NCI-H1417 (cell line): ENCODE measurements at places on chromosomes 3 and 15.

- no peak for DNase-seq
These were observed 68.6 kb upstream of the ONECUT1 start for GRCh38 chr15:52858782-52859176.

DNA sequence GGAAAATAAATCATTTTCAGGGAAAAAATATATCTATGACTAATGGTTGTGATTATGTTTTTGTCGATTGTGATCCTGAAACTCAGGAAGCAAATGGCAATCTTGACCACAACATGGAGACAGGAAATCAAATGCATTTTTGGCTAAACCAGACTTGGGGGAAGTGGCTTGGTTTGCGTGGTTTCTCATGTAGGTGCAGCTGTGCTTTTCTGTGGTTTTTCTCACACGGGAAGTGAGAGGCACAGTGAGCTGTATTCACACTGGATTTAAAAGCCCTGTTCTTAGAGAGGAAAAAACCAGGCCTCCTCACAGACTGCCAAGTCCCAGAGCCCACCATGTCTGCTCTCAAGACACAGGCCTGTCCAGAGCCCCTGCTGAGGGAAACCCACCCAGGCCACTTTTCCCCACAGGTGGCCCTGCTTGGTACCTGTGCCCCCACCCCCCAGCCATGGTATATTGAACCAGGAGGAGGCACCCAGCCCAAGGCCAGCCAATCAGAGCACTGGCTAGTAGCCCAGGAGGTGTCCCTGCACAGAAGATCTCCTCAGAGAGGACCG, 46.1 kb downstream of the BTD start:
- no peak for DNase-seq

DNA sequence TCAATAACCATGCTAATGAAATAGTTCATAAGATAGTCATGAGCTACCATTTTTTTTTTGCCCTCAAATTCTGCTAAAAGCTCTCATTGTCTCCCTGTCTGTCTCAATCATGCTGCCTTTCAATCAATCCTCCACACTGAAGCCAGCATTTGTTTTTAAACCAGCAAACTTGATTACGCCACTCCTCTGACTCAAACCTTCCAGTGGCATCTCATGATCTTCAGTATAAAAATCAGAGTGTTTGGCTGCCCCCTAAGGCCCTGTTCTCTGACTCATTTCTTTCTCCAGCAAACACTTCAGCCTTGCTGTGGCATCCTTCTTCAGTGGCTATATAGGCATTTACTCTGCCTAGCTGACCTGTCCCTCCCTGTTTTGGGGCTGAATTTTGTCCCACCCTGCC, 36.0 kb upstream of the EOMES start:
- DNase-seq = no peak

GRCh38 chr3:143971359-143972154, at the start of gene DIPK2A:
Gene DIPK2A, plus strand, starts transcription at chr3:143971823. Its CDS starts 510 bp downstream, at chr3:143972333.
- DNase-seq = peak; percentile 99

- peak; percentile 34 for DNase-seq
These were observed 1.7 kb upstream of the HDGFL3 start for GRCh38 chr15:83209333-83209732.

DNA sequence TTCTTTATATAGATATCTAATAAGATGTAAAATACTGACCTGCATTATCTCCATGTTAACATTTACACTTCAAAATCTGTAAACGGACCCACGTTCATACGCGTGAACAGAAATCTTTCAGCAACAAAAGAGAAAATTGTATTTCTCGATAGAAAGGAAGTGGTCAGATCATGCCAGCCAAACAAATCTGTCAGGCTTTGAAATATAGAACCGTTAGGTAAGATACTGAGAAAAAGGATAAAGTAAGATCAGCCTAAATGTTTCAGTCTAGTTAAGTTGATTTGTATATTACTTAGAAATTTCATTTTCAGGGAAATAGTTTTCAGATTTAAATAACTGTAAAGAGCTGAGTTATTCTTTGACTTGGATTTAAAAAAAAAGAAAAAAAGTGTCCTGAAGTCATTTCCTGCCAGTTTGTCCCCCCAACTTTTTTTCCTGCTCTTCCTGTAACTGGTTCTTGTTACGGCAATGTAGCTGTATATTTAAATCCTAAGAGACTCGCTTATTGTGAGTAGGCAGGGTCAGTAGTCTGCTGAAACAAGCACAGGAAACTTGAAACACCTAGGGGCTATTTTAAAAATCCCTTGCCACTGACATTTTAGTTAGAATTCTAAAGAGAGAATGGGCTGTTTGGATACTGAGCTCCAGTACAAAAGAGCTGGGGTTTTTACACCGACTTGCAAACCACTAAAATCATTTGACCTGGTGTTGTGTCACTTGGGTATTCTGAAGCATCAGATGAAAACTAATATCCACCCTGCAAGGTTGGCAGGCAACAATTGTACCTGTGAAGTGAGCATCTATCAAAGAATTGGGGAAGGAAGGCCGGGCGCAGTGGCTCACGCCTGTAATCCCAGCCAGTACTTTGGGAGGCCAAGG, 237.5 kb downstream of the UBE2E2 start:
- no peak for DNase-seq

- DNase-seq = no peak
These were observed 373.4 kb downstream of the LPP start for GRCh38 chr3:188527389-188527788.

DNA sequence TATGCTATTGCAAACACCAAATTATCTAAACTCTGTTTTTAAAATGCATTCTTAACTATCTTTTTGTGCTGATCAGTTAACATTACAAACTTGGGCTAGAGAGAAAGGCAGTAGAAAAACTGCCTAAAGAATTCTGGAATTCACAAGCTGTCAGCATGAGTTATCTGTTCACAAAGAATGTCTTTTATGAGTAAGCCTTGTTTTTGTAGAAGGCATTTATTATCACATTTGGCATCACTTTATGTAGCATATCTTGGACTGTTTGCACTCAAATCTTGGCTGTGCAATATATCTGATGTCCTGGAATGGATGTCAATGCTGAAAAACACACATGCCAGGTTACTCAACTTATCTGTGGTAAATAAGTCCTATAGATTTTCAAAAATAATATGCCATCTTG, 15.5 kb upstream of the BCHE start:
- peak; percentile 51 for DNase-seq

DNA sequence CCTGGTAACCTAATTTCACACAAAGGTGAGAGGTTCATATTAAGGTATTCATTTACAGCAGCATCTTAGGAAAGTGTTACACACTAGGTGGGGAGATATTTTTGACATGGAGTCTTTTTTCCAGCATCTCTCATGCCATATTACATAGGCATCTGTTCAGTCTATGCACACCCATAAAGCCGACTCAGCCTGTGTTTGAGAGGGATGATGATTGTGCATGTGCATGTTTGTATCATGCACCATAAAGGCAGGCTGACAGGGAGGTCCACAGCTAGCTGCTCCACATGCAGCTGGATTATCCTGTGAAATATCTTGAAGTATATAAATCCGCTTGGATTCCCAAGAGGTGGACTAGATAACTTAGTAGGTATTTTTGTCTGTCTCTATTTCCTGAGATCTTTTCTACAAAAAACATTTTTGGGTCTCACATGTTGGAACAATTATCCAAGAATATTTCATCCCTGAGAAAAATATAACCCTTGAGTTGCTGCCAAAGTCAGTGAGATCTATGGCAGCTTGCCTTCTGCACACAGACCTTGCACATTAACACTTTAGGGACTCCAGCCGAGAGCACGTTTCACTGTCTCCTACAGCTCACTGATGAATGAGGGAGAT, 288.4 kb upstream of the DPH6 start:
- no peak for DNase-seq

GRCh38 chr15:66851311-66852063, 149.5 kb downstream of the SMAD6 start:
- peak; percentile 48 for DNase-seq

DNA sequence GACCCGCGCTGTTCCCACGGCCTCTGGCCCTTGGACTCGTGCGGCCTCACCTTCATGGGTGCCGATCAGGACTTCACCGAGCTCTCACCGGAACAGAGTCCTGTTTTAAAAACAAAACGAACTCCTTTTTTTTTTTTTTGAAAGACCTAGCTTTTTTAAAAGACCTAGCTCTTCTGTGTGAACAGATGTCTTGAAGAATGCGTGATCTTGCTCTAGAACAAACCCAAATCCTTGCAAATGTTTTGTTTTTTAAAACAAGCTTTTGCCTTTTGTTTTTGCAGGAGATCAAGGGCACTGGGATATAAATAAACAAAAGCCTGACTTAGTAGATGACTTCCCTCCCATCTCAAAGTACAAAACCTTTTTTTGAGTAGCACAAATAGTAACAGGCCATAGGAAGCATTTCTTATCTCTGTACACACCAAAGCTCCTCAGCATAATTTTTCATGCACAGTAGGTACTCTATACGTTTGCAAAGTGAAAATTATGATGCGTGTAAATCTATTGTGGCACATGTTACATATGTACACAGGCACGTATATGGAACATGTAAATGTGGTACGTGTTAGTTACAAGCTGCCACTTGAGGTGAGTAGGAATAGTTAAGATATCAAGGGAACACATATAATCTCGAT, 1.1 kb upstream of the MSL2 start:
- peak; percentile 14 for DNase-seq

- no peak for DNase-seq
These were observed 275.9 kb upstream of the NR2F2 start for GRCh38 chr15:96054621-96055020.

- no peak for DNase-seq
These were observed 131.9 kb downstream of the MYLK start for GRCh38 chr3:123752228-123752627.

DNA sequence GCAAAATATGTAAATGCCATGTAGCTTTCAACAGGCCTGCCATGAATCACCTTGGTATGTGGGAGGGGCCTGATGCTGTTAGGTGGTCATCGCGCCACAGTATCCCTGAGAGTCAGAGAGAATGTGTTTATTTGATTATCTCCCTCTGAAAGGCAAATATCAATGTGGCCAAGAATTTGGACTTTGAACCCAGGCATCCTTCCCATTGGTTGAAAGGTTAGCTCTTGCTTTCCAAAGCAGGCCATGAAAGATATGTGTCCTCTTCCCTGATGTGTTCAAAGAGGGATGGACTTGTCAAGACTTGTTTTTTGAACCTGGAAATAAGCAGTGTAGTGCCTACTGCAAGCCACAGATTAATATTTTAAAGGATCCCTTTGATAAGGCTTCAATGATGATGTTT, 36.7 kb downstream of the SRP14 start:
- DNase-seq = no peak

GRCh38 chr3:125645616-125646015, 50.3 kb upstream of the OSBPL11 start:
- DNase-seq = no peak

DNA sequence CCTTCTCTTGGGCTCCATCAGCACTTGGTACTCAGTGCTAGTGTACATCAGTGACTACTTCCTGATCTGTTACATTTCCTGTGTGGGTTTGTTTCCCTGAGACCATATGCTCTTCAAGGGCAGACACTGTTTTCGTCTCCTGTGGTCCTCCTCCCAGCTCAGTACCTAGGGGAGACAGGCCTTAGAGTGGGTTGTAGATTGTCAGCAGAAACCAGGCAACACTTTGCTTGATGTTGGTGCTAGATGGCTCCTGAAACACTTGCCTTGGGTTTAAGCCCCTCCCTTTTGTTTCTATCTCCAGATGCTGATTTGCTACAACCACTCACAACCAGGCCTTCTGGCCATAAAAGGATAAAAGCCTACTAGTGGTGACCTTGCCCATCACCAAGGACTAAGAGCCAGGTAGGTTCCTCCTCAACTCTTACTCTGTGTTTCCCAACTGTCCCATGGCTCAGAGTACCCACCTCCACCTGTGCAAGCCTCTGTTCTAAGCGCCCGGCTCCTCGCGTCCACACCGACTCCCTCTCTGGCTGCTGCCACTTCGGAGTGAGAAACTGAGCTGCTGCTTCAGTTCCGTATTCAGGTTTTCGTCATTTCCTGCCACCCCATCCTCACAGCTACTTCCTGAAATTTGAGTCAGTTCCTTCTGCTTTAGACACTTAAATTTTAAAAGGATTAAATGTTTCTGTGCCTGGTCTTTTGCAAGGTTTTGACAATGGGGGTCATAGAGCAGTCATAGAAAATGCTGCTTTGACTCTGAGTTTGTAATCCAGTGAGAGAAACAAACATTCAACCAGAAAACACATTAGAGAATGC, at the start of gene HCLS1:
Gene HCLS1 (minus strand): TSS at position 548 of the 816 bp plus-strand sequence. CDS start 2,556 bp downstream, outside the sequence.
- DNase-seq = no peak
